ENCODE measurements at places on chromosomes 2 and 18. TPM values are rescaled to one million over a fixed set of nuclear protein-coding genes. Genes with fewer than 3 reads are reported as not detected.

DNA sequence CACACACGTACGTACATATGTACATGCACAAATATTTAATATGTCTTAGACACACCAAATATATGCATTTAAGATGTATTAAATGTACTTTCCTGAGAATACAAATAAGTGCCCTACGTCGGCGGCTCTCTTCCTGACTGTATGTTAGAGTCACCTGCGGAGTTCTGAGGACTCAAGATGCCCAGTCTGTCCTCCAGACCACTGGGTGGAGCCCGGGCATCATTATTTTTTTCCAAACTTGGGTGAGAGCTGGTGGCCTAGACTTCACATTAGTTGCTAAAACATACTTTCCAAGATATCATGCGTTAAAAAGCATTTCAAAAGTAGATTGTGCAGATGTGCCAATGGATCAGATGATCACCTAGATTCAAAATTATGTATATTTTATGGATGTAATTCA, 2.9 kb downstream of the IL18R1 start:
- DNase-seq: no peak

LRATD1 gene
- 19.3 TPM for polyA plus RNA-seq

DNA sequence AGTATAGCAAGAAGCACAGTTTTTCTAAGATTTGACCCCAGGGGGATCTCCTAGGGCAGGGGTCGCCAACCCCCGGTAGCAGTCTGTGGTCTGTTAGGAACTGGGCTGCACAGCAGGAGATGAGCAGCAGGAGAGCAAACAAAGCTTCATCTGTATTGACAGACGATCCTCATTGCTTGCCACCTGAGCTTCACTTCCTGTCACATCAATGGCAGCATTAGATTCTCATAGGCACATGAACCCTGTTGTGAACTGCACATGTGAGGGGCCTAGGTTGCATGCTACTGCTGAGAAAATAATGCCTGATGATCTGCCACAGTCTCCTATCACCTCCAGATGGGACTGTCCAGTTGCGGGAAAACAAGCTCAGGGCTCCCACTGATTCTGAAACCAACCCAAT, 136.2 kb downstream of the RGPD3 start:
- no peak for DNase-seq

- no peak for DNase-seq
Measured at GRCh38 chr2:79715338-79715737, 202.5 kb downstream of the CTNNA2 start.

MEP1B gene
- 0.44 TPM for polyA plus RNA-seq

BOLL gene
- not detected for polyA plus RNA-seq

DNA sequence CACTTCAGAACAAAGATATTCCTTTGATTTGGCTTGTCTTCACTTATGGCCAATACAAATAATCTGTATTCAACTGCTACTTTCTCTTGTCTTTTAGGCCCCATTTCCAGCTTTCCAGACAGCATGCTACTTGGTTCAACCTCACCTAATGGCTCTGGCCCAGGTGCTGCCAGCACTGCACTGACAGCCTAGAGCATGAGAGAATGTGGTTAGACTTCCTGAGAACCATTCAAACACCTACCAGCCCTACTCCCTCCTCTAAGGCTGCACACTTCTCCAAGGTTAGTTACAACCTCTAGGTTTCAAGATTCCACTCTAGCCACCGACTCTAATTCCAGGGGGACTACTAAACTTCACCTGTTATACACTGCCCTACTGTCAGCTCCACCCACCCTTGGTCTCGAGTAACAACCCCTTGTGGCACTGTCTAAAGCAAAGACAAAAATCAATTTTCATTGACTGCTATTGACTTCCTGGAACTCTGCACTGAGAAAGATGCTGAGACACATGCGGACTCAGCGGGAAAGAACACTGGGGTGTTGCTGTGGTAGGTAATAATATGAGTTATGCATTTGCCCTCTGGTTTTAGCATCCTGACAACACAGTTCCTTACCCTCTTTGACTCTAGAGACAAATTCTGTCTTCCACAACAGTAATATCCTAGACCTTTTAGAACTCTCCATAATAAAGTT, 38.2 kb downstream of the PLEKHM3 start:
- DNase-seq: no peak

- DNase-seq: no peak
Measured at GRCh38 chr18:11219571-11219970, 70.2 kb upstream of the PIEZO2 start.

GRCh38 chr18:70493461-70493860, 204.6 kb downstream of the SOCS6 start:
- DNase-seq: no peak

GRCh38 chr2:150211164-150211631, 276.3 kb downstream of the RND3 start:
- DNase-seq: no peak

Measured in renal pelvis (tissue), 12 donors.